Spleen (tissue), 13 donors: ENCODE measurements at places on chromosomes 5 and 9. TPM values are rescaled to one million over a fixed set of nuclear protein-coding genes. Genes with fewer than 3 reads are reported as not detected.

- no peaks in the 10 kb centered on the region for H3K4me1 ChIP-seq
- H3K36me3 ChIP-seq = no peaks in the 10 kb centered on the region
- H3K27me3 ChIP-seq = no peaks in the 10 kb centered on the region
- DNase-seq = no peak
- no peak overlapping the region for H3K27ac ChIP-seq
Measured at GRCh38 chr5:58998544-58998943, 415.7 kb downstream of the RAB3C start.

- no peaks in the 10 kb centered on the region for H3K27me3 ChIP-seq
- H3K4me1 ChIP-seq = peaks cover 12% of the 10 kb centered on the region
- H3K27ac ChIP-seq = no peak overlapping the region
- H3K36me3 ChIP-seq = no peaks in the 10 kb centered on the region
Measured at GRCh38 chr5:135220394-135221186, 178.4 kb downstream of the MACROH2A1 start.

- no peak overlapping the region for H3K4me3 ChIP-seq
- no peak overlapping the region for H3K27ac ChIP-seq
- no peaks in the 10 kb centered on the region for H3K36me3 ChIP-seq
- no peaks in the 10 kb centered on the region for H3K27me3 ChIP-seq
Measured at GRCh38 chr9:91930475-91930874, 19.6 kb downstream of the ROR2 start.

DPH7 gene
- polyA plus RNA-seq = 67.4 TPM

PCDHGB1 gene
- 0.10 TPM for polyA plus RNA-seq

AQP7 gene
- polyA plus RNA-seq = 2.6 TPM

- no peaks in the 10 kb centered on the region for H3K27me3 ChIP-seq
- no peak overlapping the region for H3K27ac ChIP-seq
- H3K4me1 ChIP-seq = no peaks in the 10 kb centered on the region
- peaks cover 41% of the 10 kb centered on the region for H3K36me3 ChIP-seq
- no peak overlapping the region for H3K4me3 ChIP-seq
Measured at GRCh38 chr5:146254223-146254622, 50.8 kb downstream of the RBM27 start.

GRCh38 chr9:37331871-37332270 is 90.6 kb upstream of the GRHPR start:
- no peaks in the 10 kb centered on the region for H3K27me3 ChIP-seq
- H3K36me3 ChIP-seq = no peaks in the 10 kb centered on the region
- H3K4me3 ChIP-seq = no peak overlapping the region
- H3K4me1 ChIP-seq = peaks cover 60% of the 10 kb centered on the region
- H3K27ac ChIP-seq = no peak overlapping the region

PCDHAC1 gene
- 0.35 TPM for polyA plus RNA-seq

MLANA gene
- polyA plus RNA-seq = not detected

DNA sequence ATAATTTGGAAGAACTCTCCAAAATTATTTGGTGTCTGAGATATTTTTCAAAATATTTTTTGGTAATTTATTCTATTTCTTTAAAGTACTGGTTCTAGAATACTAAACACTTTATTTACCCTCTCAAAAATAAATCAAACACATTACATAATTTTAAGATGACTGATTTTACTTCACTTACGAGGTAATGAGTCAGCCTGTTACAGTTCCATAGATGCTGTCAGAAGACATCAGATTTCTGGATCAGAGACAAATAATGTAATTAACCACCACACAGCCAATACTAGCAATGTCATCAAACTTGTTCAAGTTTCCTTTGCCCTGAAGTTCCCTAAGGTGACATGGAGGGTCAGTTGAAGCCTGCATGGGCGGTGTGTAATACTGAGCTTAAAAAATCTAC is 106.1 kb upstream of the CDH9 start:
- no peaks in the 10 kb centered on the region for H3K36me3 ChIP-seq
- H3K4me1 ChIP-seq = no peaks in the 10 kb centered on the region
- no peaks in the 10 kb centered on the region for H3K27me3 ChIP-seq
- DNase-seq = no peak
- no peak overlapping the region for H3K4me3 ChIP-seq

DNA sequence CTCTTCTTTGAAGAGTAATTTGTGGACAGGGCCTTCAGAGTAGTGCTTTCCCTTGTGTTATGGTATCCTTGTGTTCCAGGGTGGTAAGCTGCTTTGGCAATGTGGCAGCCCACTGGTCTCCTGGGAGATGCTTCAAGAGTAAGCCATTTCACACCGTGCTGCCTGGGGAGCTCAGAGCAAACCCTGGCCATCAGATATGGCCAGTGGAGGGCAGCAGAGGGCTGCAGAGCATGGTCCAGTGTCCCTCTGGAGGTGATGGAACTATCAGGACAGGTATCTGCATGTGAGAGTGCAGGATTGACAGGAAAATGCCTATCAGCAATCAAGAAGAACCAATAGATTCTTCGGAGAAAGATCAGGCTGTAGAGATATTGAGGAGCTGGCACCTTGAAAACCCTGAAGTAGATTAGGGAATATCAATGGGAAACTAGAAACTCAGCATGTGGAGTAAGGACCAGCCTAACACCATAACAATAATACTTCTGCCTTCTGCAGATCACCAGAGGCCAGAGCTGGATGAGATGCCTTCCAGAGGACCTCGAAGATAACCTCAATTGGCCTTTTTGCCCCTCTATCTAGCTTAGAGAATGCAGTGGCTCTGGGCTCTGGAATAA is 90.8 kb downstream of the PLPPR1 start:
- DNase-seq = no peak
- no peaks in the 10 kb centered on the region for H3K4me1 ChIP-seq
- H3K27me3 ChIP-seq = no peaks in the 10 kb centered on the region
- H3K36me3 ChIP-seq = no peaks in the 10 kb centered on the region
- H3K27ac ChIP-seq = no peak overlapping the region

ELAVL2 gene
- polyA plus RNA-seq = 0.03 TPM

DNA sequence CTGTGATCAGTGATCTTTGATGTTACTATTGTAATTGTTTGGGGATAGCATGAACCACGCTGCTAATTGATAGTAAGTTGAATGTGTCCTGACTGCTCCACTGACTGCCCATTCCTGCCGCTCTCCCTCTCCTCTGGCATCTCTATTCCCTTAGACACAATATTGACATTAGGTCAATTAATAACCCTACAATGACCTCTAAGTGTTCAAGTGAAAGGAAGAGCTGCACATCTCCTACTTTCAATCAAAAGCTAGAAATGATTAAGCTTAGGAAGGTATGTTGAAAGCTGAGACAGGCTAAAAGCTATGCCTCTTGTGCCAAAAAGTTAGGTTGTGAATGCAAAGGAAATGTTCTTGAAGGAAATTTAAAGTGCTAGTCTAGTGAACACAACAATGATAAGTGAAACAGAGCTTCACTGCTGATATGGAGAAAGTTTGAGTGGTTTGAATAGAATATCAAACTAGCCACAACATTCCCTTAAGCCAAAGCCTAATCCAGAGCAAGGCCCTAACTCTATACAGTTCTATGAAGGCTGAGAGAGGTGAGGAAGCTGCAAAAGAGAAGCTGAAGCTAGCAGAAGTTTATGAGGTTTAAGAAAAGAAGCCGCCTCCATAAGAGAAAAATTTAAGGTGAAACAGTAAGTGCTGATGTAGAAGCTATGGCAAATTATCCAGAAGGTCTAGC is 12.9 kb downstream of the CLINT1 start:
- DNase-seq = no peak
- H3K36me3 ChIP-seq = peaks cover 38% of the 10 kb centered on the region
- H3K4me3 ChIP-seq = no peak overlapping the region
- no peaks in the 10 kb centered on the region for H3K27me3 ChIP-seq
- no peak overlapping the region for H3K27ac ChIP-seq

DNA sequence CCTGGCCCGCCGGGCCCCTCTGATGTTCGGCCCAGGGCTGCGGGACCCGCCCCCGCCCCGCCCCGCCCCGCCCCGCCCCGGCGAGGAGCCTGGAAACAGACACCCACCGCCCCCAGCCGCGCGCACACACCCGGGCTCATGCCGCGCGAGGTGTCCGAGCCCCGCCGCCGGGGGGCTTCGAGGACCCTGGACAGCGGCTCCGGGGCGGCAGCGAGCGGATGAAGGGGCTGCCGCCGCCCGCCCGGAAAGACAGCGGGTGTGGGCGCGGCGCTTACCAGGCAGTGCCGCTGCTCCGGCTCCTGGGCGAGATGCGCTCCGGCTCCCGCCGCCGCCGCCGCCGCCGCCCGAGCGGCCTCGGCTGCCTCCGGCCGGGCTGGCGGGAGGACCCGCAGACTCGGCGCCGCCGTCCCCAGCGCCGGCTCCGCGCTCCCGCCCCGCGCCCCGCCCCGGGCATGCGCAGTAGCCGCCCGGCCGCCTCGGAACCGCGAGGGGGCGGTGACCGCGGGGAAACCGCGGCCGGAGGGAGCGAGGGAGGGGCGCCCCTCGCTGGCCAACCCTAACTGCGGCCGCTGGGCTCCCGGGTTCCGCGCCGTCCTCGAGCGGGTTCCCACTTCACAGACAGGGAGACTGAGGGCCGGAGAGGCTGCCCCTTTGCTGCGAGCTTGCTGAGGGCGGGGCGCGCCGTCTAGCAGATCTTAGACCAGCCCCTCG is at the start of gene GPRIN1:
Gene GPRIN1 (minus strand): TSS at position 433 of the 711 bp plus-strand sequence. CDS start 10,322 bp downstream, outside the sequence.
- DNase-seq = peak; percentile 88
- peaks cover 3% of the 10 kb centered on the region for H3K4me1 ChIP-seq
- H3K4me3 ChIP-seq = peak within 1 kb of the TSS; percentile 58
- H3K36me3 ChIP-seq = no peaks in the 10 kb centered on the region
- H3K27me3 ChIP-seq = peaks cover 48% of the 10 kb centered on the region

GRCh38 chr5:54458221-54458620 is 2.7 kb downstream of the HSPB3 start:
- no peaks in the 10 kb centered on the region for H3K27me3 ChIP-seq
- H3K27ac ChIP-seq = no peak overlapping the region
- H3K4me1 ChIP-seq = no peaks in the 10 kb centered on the region
- no peak overlapping the region for H3K4me3 ChIP-seq
- DNase-seq = no peak

GRCh38 chr5:127011153-127011552 is 19.2 kb downstream of the MARCHF3 start:
- no peak for DNase-seq
- no peak overlapping the region for H3K27ac ChIP-seq
- H3K4me3 ChIP-seq = no peak overlapping the region
- H3K36me3 ChIP-seq = no peaks in the 10 kb centered on the region
- H3K27me3 ChIP-seq = no peaks in the 10 kb centered on the region
- H3K4me1 ChIP-seq = peaks cover 13% of the 10 kb centered on the region

ETF1 gene
- polyA plus RNA-seq = 23.3 TPM

DNA sequence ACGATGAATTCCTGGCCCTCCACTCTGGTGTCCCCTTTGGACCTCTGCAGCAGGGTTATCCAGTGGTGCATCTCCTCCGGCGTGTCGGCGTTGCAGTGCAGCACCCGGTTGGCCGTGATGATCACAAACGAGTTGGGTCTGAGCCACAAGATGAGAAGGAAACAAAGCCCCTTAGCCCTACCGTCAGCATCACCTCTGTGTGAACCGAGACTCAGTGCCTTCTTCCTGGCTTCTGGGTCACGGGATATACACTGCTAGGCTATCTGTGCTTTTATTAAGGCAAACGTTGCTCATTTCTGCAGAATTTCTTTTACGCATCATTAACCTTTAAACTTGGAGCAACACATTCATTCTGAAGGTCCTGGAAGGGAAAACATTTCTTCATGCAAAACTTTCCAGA is 65.1 kb upstream of the RETREG1 start:
- H3K4me1 ChIP-seq = no peaks in the 10 kb centered on the region
- no peak for DNase-seq
- H3K36me3 ChIP-seq = peaks cover 97% of the 10 kb centered on the region
- no peak overlapping the region for H3K4me3 ChIP-seq

- DNase-seq = no peak
- H3K4me1 ChIP-seq = no peaks in the 10 kb centered on the region
- H3K4me3 ChIP-seq = no peak overlapping the region
- H3K27ac ChIP-seq = no peak overlapping the region
- H3K36me3 ChIP-seq = no peaks in the 10 kb centered on the region
Measured at GRCh38 chr9:114525513-114525912, 20.2 kb upstream of the WHRN start.

DNA sequence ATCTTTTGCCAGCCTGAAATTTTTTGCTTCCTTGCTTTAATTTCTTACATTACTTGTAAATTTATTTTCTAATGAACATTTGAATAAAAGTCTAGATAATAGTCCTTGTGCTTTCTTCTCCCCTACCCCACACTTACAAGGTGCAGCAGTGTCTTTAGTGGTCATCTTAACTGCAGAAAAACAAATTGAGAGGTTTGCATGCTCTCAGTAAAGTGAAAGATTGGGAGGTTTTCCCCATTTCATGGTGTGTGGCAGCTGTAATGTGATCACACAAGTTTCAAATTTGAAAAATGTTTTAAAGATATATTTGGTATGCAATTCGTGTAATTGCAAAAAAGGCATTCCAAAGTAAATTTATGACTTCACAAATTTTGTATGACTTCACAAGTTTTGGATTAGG is 14.7 kb downstream of the APC start:
- no peak overlapping the region for H3K4me3 ChIP-seq
- no peaks in the 10 kb centered on the region for H3K36me3 ChIP-seq
- peaks cover 3% of the 10 kb centered on the region for H3K4me1 ChIP-seq

CDH9 gene
- not detected for polyA plus RNA-seq

DNA sequence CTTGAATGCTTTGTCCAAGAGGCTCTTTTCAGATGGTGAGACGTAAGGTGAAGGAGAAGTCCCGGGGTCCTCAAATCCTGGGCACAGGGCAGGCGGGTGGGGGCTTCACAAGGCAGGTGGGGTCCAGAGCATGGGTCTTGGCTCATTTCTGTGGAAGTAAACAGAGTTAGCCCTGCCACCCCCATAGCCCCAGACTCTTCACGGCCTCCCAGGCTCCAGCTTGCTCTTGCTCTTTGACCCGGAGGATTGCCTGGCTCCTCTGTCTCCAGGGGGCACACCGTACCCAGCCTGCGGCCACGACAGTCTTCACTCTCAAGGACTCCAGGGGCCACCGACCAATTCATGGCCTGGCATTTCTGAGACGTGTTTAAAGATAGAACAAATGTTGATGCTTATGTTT is 28.8 kb upstream of the POMT1 start:
- no peak overlapping the region for H3K4me3 ChIP-seq
- no peak overlapping the region for H3K27ac ChIP-seq
- no peaks in the 10 kb centered on the region for H3K4me1 ChIP-seq
- peaks cover 98% of the 10 kb centered on the region for H3K36me3 ChIP-seq

DNA sequence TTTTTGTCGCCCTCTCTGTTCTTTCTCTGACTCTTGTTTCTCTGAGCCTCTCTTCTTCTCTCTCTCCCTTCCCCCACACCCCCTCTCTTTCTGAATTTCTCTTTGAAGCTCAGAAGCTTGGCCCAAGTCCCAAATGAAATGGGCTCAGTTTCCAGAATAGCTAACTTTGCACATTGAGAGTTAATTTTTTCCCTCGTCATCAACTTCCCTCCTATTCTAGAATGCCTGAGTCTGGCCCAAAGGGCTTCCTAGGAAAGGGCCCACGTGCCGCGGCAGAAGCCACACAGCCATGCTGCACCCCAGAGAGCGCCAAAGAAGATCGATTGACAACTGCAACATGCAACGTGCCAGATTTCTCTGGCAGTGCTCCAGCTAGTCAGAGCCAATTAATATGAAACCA is 588.8 kb upstream of the KLF4 start:
- no peak for DNase-seq
- H3K4me3 ChIP-seq = no peak overlapping the region
- H3K27ac ChIP-seq = no peak overlapping the region
- peaks cover 9% of the 10 kb centered on the region for H3K4me1 ChIP-seq
